Right renal pelvis (tissue), 4 donors: ENCODE measurements at places on chromosomes 4 and X. TPM values are rescaled to one million over a fixed set of nuclear protein-coding genes. Genes with fewer than 3 reads are reported as not detected.
A peak's percentile ranks its signal among the peaks of the same experiment; 100 is the strongest.

DNA sequence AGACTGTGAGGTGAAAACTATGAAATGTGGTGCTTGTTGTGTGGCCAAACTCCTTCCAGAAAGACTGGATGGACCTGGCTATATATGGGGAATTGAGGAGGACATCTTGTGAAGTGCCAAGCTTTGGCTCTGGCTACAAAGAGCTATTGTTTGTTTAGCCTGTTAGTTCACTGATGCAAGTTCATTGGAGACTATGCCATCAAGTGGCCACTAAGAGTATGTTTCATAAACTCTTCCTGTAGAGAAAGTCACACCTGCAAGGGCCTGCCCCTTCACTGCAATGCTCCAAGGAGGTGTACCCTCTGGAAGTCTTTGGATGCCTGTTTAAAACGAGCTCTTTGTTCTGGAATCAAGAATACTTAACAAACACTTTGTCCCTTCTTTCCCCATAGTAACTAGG lies 382.0 kb downstream of the GABRG1 start:
- no peak for DNase-seq

GRCh38 chr4:47749858-47750257 lies 88.0 kb downstream of the CORIN start:
- no peak for DNase-seq

DNA sequence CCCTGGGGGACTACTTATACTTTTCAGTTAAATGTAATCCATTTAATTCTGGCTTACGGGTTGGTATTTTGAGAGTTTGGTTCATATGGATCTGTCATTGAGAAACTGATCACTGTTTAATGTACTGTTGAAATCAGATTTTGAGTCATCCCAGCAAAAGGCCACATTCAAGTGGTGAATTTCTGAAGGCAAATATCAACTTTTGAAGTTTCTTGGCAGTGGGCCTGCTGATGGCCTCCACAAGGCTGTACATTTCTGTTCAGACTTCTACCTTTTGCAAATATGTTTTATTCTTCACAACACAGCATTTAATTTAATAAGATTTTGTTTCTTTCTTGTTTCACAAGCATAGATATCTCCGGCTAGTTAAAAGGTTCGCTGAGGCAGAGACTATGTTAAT lies 138.7 kb downstream of the PDGFC start:
- DNase-seq, result no peak

DNA sequence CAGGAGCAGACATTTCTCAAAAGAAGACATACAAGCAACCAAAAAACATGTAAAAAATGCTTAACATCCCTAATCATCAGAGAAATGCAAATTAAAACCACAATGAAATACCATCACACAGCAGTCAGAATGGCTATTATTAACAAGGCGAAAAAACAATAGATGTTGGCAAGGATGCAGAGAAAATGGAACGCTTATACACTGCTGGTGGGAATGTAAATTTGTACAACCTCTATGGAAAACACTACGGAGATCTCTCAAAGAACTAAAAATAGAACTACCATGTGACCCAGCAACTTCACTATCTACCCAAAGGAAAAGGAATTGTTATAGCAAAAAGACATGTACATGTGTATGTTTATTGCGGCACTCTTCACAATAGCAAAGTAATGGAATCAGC lies 71.5 kb downstream of the PPP4R3C start:
- no peak for DNase-seq

The MAGED4B gene
- polyA plus RNA-seq, result 74.7 TPM

The TMEM154 gene
- polyA plus RNA-seq, result 2.9 TPM

DNA sequence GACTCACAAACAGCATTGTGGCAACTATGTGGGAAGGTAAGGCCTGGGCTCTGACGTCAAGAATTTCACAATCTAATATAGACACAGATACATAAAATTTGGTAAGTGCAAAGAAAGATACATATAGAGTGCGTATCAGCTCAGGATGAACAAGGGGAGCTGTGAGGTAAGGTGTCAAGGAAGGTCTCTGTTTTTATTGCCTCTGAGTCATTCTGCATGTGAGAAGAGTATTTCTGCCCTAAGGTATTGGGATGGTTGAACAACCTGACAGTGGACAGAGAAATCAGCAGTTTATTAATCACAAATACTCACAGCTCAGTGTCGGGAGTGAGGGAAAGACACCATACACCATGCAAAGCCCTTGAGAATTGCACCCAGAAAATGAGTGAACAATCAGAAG lies 89.8 kb downstream of the COMMD8 start:
- no peak for DNase-seq

GRCh38 chr4:156568041-156568440 lies 403.6 kb downstream of the PDGFC start:
- DNase-seq, result no peak

The CLDN34 gene
- polyA plus RNA-seq, result not detected

DNA sequence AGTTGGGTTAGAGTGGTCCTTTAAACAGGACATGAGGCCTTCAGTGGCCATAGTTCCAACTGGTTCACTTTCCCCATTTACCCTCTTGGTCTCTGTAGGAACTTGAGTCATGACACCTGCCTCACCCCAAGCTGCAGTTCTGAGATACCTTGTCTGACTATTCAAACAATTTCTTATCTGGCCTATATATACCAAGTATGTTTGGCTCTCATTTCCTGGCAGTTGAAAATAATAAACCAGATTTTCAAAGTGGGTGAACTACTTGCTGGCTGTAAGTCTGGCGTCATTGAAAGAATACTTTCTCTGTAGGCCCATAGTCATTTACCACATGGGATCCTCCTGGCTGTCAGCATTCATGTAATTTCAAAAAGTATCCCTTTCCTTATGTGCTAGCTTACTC lies 228.8 kb downstream of the SHROOM3 start:
- DNase-seq, result no peak

The SMR3B gene
- not detected for polyA plus RNA-seq

- no peak for DNase-seq
These were observed 220.4 kb upstream of the FAM47C start for GRCh38 chrX:36787752-36788151.

The TEC gene
- 3.4 TPM for polyA plus RNA-seq

- no peak for DNase-seq
These were observed 2282.6 kb downstream of the ARAP2 start for GRCh38 chr4:33961761-33962160.

- no peak for DNase-seq
These were observed 100.5 kb downstream of the TMEM131L start for GRCh38 chr4:153566631-153567150.

DNA sequence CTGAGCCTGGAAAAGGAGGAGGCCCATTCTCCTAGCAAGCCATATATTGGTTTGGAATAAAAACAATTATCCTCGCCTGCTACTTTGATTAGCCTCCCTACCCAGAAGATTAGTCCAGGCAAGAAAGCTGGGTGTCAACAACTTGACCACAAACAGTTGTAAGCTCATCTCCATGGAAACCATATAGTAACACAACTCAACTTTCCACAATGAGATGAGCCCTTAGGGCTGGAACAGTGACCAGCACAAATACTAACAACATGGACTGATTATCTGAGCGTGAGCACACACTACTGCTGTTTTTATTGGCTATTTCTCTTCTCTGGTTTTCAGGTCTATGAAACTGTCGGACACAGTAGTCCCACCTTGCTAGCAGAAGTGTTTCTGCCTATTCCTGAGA lies 80.8 kb downstream of the CC2D2A start:
- DNase-seq, result no peak

GRCh38 chrX:20265726-20266681 lies 705 bp downstream of the RPS6KA3 start:
- peak; percentile 10 for DNase-seq

DNA sequence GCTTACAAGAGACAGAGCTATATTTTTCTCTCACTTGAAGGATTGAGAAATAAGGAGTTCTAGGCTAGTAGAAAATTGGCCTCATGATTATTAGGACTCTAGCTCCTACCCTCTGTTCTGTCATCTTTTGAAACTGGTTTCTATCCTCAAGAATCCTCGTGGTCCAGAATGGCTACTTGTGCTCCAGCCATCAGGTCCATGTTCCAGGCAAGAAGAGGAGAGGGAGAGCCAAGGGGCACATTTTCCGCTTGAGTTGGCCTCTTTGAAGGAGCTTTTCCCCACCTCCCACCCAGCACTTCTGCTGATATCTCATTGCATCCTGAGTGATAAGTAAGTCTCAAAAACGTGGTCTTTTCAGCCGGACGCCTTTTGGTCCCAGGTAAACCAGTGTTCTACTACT lies 7.2 kb upstream of the SORBS2 start:
- no peak for DNase-seq

The SPANXN4 gene
- not detected for polyA plus RNA-seq

The NLRP2B gene
- polyA plus RNA-seq, result not detected

DNA sequence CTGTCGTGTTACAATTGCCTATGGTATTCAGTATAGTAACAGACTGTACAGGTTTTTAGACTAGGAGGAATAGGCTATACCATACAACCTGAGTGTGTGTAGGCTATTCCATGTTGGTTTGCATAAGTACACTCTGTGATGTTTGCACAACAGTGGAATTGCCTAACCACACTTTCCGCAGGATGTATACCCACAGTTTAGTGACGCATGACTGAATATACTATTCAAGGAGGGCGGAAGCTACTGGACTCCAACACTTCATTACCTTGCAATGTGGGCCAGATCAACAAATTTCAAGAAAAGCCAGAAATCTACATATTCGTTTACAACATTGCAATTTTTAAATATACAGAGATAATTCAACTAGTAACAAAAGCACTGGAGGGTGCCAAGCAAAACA lies 317.2 kb downstream of the PDGFC start:
- no peak for DNase-seq

DNA sequence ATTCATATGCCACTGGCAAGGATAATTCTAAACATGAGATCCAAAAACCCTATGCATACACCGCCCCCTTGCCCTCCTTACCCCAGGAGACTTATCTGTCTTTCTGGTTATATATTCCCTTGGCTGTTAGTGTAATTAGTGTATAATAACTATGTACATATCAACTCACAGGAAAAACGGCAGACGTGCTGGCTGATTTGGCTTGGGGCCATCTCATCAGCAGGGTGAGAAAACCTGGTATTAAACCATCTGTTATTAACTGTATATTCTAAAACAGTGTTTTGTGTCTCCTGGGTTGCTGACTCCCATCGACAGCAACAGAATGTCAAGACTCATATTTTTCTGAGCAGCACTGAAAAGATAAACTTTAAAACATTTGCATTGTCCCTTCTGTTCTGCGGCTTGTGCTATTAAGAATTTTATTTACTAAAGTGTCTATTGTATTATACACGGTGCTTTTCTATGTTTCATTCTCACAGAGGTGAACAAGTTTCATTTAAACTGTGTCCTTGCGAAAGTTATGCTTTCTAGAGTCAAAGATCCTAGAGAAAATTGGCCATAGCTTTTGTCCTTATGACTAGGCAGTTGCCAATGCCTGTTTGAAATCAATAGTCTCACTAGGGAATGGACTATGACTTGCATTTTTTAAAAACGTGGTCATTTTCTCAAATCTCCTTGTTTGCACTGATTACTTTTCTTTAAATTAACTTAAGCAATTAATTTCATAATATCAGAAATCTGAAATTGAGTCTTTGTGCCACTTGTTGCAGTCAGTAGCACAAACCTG lies 211.5 kb upstream of the MID1 start:
- no peak for DNase-seq

- DNase-seq, result no peak
These were observed 12.3 kb upstream of the ENOX2 start for GRCh38 chrX:130915302-130915701.

The YY2 gene
- 2.9 TPM for polyA plus RNA-seq

DNA sequence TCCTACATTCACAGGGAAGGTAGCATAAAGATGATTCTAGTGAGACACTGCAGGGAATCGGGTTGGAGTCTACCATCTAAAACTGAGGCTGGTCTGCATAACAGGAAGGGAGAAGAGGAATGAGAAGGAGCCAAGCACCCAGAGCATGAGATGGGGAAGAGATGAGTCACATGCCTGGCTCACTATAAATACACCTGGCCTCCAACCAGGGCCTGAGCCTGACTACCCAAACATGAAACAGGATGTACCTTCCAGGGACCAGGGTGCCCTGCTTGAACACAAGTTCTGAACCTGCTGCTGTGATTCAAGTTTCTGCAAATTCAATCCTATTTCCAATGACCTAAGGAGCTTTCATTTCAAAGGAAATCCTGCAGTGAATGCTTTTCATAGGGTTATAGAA lies 24.9 kb downstream of the CD99L2 start:
- no peak for DNase-seq

DNA sequence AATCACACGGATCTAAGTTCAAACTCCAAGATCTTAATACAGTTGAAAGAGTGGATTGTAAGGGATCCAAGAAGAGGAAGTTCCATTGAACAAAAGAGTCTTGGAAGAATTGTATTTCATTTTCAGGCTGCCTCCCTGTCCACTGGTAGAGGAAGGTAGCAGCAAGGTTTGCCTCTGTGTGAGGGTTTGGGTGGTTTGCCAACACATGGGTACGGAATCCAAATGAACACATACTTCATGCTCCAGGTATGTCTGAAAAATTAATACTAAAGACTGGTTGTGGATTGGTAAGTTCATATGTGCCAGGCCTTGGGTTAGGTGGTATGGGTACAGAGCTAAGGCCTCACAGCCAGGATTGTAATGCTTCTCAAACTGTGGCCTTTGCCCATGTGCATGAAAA lies 523.6 kb upstream of the BOD1L1 start:
- DNase-seq, result no peak

DNA sequence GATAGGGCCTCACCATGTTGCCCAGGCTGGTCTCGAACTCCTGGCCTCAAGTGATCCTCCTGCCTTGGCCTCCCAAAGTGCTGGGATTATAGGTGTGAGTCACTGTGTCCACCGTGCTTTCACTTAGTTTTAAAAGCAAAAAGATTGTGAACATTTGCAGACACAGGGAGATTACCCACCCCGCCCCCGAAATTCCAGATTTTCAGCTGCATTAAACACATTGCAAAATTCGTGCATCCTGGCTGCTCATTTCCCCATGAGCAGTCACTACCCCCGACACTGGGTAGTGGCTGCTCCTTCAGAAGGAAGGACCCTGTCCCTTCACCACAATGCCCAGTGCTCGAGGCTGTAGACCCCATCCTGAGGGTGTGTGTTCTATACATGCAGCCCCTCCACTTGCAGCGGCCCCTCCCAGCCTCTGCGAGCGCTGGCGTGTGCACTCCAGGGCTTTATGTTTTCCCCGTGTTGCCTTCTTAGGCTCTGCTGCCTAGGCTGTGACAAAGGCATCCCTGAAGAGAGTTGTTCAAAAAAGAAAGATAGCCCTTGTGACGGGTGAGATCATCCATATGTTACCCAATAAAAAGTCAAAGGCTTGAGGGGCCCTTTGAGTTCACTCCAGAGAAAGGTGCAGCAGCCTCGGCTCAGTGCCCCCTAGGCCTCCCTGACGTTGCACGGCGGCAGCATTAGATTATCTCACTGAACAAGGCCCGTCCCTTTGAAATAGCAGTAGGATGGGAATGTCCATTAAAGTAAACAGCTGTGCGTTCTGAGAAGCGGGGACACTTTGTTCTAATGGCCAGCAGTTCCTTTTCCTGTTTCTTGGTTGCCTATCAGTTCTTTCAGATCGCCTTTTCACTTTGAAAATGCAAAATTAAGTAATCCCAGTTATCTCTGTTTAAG lies 71.6 kb downstream of the SHROOM2 start:
- no peak for DNase-seq

The MTM1 gene
- polyA plus RNA-seq, result 11.0 TPM

The AKAP4 gene
- polyA plus RNA-seq, result 0.14 TPM

- DNase-seq, result no peak
These were observed 33.5 kb downstream of the IGFBP7 start for GRCh38 chr4:57076646-57077045.
